ENCODE measurements at places on chromosomes 16 and 17.
A peak's percentile ranks its signal among the peaks of the same experiment; 100 is the strongest.

- DNase-seq, result peak; percentile 39
Observed at GRCh38 chr16:10314811-10315210, 71.0 kb upstream of the ATF7IP2 start.

GRCh38 chr17:40281663-40282062 is 6.0 kb upstream of the CDC6 start:
- no peak for DNase-seq

DNA sequence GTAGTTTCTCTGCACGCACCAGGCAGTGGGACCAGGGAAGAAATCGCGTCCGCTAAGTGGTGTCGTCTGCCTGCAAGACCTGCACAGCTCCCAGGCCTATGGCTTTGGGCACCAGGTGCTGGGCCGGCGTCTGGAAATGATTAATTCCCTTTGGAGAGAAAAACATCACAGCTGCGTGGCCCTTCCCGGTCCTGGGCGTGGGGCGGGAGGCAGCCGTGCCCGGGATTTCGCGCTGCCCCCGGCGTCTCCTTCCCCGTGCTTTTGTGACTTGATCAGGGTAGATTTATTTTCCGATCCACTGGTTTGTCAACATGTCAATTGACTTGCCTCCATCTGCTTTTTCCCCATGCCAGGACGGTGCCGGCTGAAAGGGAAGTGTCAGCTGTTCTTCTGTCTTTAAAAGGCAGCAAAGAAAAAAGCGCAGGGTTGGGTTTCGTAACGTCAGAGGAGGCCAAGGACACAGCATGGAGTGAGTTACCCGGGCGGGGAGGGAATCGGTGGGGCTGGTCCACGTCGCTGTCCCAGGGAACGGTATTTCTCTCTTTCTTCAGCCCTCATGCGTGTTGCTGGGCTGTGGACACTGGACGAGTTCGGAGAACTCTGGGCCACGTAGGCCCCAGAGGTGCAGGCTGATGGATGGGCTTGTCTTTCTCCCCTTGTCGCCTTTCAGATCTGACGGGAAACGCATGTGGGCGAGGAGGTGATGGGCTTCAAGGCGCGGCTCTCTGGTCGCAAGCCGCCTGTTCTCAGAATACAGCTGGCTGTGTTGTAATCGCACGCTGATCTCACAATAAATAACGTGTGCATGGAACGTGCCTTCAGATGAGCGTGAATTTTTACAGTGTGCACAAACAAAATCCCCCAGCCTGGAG is 188.1 kb upstream of the ZNF469 start:
- no peak for DNase-seq

DNA sequence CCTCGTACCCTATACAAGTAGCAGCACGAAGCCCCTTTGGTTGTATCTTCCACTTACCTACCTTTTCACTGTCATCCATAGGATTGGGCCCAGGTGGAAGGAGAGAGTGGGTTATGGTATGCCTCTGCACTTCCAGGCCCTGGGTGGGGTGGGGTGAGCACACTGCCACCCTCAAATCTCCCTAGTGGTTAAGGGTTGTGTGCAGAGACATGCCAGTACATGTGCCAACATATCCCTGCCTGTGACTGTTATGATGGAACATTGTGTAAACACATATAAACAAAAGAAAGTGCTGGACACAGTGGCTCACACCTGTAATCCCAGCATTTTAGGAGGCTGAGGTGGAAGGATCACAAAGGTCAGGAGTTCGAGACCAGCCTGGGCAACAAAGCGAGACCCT is 11.1 kb downstream of the HROB start:
- no peak for DNase-seq

- DNase-seq, result peak; percentile 48
Observed at GRCh38 chr17:28071891-28072606, 29.6 kb downstream of the NLK start.

DNA sequence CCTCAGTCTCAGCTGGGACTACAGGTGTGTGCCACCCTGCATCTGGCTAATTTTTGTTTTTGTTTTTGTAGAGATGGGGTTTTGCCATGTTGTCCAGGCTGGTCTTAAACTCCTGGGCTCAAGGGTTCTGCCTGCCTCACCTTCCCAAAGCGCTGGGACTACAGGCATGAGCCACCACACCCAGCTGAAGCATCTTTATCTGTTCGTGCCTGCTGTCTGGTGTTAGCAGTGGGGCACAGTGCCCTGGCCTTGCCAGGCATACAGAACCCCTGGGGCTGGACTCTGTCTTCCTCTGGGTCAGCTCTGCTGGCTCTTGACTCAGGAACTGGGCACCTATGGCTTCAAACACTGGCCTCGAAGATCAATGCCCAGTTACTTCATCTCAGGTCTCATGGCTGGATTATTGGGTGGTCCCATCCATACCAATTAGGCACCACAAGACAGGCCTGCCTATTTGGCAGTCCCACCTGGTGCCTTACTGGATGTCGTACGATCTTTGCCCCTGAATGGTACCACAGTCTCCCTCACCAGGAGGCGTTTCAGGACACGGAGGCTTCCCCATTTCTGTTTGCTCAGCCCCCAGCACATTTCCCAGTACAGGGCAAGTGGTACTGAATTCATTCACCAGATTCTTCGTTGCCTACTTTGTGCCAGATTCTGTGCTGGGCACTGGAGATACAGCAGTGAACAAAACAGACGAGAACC is 99.3 kb downstream of the RAB11FIP4 start:
- DNase-seq, result no peak

DNA sequence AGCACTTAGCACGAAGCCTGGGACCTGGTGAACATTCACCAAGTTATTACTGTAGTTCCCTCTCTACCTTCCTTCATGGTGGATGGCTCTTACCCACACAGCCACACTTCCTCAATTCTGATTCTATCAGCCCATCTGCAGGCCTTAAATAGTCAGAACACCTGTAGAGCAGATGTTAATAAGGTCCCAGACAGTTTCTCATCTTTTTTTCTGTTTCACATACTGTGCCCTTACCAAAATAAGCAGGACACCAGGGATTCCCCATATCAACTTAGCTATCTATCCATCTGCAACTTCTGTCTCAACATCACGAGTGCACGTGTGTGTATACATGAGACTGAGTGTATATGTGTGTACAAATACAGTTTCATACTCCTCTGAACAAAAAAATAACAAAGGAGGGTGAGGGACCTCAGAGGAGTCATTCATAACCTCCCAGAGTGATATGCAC is 2.8 kb downstream of the RECQL5 start:
- DNase-seq, result no peak

DNA sequence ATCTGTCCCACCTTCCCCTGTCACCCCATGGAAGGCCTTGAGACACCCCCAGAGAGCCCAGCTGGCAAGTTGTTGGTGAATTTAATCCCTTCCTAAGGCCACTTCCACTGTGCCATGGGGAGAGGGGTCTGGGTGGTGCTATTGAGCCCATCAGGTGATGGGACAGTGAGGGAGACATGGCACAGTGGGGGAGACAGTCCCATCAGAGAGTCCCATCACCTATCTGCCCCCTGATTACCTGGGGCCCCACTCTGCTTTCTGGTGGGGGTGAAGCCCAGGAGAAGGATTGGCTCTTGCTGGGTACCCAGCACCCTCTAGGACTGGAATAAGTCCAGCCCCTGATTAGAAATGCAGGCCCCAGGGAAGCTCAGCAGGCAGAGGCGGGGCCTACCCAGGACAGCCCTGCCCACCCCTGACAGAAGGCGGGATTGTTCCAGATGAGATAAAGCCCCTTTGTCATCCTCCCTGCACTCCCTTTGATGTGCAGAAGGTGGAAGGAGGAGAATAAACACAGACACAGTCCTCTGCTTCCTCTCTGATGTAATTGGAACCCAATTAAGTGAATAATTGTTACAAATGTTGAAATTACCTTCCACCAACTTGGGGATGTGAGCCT is 18.9 kb downstream of the TMEM132E start:
- DNase-seq, result no peak

GRCh38 chr17:65677932-65678331 is 116.5 kb upstream of the AXIN2 start:
- no peak for DNase-seq

DNA sequence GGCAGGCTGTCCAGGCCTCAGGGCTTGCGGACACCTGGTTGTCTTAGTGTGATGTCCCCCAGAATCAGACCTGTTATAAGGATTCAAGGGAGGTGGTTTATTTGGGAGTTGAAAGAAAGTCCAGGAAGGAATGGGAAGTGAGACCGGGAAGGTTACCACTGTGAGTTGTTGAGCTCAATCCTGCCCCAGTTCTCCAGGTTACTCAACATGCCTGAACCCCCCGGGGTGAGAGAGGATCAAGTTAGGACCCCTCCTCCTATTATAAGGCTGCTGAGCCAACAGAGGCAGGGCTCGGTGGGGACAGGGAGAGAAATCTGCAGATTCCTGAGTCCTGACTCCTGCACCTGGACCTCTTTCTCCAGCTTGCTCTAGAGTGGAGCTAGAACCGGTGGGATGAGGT is 86.4 kb downstream of the MRM1 start:
- DNase-seq, result no peak

DNA sequence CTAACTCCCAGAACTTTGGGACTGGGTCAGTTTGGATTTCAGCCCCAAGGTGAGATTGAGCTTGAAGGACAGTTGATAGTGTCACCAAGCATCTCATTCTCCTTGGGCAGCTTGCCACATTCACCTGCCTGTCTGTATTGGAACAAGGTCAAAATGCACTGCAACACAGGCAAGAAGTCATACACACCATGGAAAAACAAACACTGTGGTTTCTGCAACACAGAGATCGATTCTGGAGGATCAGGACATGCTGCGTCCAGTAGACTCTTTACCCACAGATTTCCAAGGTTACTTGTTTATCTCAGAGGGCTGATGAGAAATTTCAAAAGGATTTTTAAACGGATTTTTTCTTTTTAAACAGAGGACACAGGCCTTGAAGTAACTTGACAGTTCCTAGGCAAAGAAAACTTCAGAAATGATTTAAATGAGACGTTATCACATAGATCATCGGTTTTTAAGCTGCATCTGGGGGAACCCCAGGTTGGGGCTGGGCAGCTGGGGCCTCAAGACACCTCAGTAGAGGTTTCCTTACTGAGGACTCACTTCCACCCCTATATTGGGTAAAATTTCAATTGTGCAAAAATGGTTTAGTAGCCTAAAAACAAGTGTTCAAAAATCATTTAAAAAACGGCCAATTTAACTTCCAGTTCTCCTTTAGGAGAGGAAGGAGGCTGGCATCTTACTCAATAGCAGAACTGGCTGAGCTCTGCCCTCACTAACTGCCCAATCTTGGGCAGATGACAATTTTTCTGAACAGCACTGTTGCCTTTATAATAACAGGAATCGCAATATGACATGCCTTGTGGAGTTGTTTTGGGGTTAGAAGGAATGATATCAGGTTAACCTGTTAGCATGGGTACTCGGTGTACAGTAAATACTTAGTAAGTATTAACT is 299.3 kb downstream of the XYLT1 start:
- no peak for DNase-seq

- DNase-seq, result peak; percentile 42
Observed at GRCh38 chr17:58006560-58006923, 504 bp downstream of the SRSF1 start.

DNA sequence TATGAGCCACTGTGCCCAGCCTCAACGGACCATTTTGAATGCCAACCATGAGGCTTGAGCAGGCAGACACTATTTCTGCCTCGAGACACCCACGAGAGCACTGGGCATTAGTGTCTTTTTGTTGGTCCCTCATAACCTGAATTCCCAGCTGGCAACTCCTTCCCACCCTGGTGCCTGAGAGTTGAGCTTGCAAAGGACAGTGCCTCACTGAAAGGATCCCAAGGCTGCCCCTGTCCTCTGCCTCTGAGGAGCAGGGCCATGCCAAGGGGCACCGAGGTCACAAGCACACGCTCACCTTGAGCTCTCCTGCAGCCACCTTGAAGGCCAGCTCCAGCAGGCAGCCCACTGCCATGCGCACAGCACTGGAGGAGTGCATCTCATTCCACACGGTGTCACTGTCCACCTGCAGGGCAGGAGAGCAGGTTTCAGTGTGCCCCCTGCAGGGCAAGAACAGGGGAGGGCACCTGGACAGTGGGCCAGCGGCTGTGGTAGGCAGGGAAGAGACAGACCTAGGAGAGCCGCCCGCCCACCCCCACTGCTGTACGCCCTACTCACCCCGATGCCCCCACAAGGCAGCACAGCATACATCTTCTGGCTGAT is 12.8 kb downstream of the G6PC3 start:
- DNase-seq, result no peak

GRCh38 chr17:42296012-42296411 is 7.7 kb downstream of the STAT5A start:
- DNase-seq, result no peak

GRCh38 chr17:67211742-67212141 is 33.3 kb downstream of the HELZ start:
- no peak for DNase-seq

DNA sequence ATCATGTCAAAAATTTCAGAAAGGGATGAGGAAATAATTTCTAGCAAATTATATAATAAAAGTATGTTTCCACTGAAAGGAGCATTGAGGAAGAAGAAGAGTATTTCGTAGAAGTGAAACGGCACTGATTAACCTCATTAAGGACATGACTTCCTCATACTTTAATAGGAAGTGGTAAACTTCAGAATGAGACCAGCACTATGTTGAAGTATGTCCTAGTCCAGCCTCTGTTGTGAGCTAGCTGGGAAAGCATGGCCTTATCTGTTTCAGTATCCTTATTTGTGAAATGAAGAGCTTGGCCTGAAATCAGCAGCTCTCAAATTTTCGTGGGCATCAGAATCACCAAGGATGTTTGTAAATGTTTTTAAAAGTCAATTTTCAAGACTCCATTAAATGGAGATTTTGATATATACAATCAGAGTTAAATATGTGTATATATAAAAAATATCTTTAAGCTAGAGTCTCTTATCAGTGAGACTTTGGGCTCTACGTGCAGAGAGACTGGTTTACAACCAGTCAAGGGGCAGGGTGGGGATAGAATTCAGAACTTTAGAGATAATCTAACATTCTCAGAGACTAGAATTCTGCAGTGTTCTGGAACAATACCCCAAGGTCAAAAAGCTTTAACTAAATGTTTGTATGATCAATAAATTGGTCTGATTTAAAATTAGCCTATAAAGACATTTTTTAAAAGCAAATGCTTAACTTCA is 365.4 kb downstream of the CDH13 start:
- no peak for DNase-seq

GRCh38 chr16:57539072-57539796 is 2.9 kb upstream of the CCDC102A start:
- no peak for DNase-seq

- DNase-seq, result peak; percentile 17
Observed at GRCh38 chr17:38960402-38960801, 6.8 kb downstream of the FBXO47 start.

DNA sequence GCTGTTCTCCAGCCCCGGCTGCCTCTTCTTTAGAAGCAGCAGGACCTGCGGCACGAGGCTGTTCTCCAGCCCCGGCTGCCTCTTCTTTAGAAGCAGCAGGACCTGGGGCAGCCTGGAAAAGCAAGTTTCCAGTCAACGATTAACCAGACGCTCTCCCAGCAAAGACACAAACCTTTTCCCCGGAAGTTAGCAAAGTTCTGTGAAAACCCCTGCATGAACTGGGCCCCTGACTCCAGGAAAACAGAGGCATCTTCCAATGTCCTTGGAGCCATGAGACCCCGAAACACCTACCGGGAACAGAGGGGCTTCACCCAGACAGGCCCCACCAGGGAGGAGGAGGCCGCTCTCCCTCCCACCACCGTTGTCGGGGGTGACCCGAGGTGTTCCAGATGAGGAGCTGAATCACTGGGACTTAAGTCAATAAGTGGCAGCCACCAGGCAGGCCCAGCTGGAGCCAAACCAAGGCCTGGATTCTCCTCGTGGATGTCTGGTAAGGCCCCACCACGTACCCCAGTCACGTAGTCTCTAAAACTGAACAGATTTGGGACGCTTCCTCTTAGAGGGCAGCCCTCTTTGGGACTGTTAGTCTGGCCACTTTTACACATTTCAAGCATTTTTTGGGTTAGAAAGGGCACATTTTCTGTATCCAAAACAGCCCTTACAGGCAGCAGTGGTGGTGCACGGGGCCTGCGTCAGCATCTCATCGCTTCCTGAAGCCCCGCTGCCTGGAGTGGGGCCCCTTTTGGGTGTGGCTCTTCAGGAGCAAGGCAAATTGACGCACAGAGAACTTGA is at the start of gene RPH3AL:
Gene RPH3AL, minus strand, starts transcription at position 387 of the 792 bp plus-strand sequence. CDS start 25,264 bp downstream, outside the sequence.
- no peak for DNase-seq
